Endothelial cell of umbilical vein (primary cell): ENCODE measurements at places on chromosomes 11 and 22. TPM values are rescaled to one million over a fixed set of nuclear protein-coding genes. Genes with fewer than 3 reads are reported as not detected.

GRCh38 chr11:10941871-10942270 lies 84.0 kb upstream of the ZBED5 start:
- H3K36me3 ChIP-seq, result no peaks in the 10 kb centered on the region
- no peak overlapping the region for H3K4me3 ChIP-seq
- no peaks in the 10 kb centered on the region for H3K4me1 ChIP-seq
- H3K27me3 ChIP-seq, result peaks cover 13% of the 10 kb centered on the region

GRCh38 chr11:132095230-132096131 lies 725.1 kb downstream of the NTM start:
- DNase-seq, result no peak
- no peaks in the 10 kb centered on the region for H3K4me1 ChIP-seq
- no peaks in the 10 kb centered on the region for H3K27me3 ChIP-seq
- H3K36me3 ChIP-seq, result no peaks in the 10 kb centered on the region
- H3K4me3 ChIP-seq, result no peak overlapping the region

DNA sequence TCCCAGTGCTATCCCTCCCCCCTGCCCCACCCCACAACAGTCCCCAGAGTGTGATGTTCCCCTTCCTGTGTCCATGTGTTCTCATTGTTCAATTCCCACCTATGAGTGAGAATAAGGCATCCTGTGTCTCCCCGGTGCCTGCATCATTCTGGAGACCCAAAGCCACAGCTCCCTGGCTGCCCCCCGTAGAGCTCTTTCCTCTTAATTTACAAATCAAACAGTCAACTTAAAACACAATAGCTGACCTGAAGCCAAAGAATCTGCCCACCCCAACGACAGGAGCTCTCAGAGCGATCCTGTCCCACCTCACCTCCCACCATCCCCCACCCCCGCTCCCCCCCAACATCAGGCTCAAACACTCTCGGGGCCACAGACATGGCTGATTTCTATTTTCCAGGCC lies 558.3 kb downstream of the BRD1 start:
- H3K27me3 ChIP-seq, result no peaks in the 10 kb centered on the region
- no peaks in the 10 kb centered on the region for H3K36me3 ChIP-seq
- H3K4me1 ChIP-seq, result no peaks in the 10 kb centered on the region
- no peak for DNase-seq
- no peak overlapping the region for H3K27ac ChIP-seq
- no peak overlapping the region for H3K4me3 ChIP-seq

GRCh38 chr11:26719289-26719973 lies 2.4 kb downstream of the SLC5A12 start:
- no peak for DNase-seq
- no peak overlapping the region for H3K4me3 ChIP-seq
- H3K27me3 ChIP-seq, result no peaks in the 10 kb centered on the region
- H3K36me3 ChIP-seq, result no peaks in the 10 kb centered on the region

DNA sequence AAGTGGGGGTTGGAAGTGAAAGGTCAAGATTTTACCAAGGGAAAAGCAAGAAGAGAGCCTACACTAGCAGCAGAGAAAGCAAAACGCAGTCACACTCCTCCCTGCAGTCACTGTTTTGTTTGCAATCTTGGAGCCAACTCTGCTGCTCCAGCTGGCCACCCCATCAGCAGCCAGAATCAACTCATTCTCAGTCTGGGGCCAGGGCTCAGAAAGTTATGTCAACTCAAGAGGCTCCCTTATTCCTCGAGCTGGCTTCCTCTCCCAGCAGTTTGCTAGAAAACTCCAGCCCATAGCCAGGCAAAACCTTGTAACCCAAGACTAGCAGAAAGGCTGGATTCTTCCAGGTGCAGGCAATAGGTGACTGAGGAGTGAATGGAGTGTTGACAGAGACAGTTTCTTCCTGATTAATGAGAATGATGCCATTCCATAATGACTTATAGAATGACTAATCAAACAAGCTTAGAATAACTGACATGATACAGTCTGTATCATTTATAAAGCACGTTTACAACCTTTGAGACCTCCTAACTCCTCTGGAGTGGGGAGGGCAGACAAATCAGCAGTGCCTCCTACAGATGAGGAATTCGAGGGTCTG lies 53.4 kb downstream of the P4HA3 start:
- no peaks in the 10 kb centered on the region for H3K36me3 ChIP-seq
- H3K4me1 ChIP-seq, result no peaks in the 10 kb centered on the region
- no peak overlapping the region for H3K4me3 ChIP-seq

DNA sequence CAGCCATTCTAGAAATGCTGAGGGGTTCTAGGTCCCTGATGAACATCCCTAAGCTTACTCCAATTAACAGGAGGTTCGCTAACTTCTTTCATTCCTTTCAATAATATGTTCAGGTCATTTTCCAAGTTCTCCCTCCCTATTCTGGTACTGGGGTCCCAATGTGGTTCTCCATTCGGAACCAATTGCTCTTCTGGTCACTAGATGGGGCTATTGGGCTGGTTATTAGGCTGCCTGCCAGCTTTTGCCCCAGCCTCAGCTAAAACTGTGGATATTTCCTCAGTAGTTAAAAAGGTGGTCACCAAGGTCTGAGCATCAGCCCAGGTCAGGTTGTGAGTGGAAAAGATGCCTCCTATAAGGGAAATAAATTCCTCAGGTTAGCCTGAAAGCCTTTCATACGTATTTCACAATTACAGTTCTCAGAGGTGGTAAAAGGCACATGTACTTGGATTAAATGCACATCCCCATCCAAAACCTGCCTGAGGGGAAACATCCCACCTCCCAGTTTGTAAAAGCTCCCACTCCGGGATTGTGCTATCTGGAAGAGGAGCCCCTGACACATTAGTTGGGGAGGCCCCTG lies 161.1 kb upstream of the CCDC179 start:
- no peaks in the 10 kb centered on the region for H3K27me3 ChIP-seq
- no peaks in the 10 kb centered on the region for H3K4me1 ChIP-seq
- no peak overlapping the region for H3K27ac ChIP-seq
- H3K36me3 ChIP-seq, result no peaks in the 10 kb centered on the region
- peak; percentile 33 for DNase-seq
- no peak overlapping the region for H3K4me3 ChIP-seq

- peaks cover 31% of the 10 kb centered on the region for H3K4me1 ChIP-seq
- H3K36me3 ChIP-seq, result peaks cover 35% of the 10 kb centered on the region
- H3K27me3 ChIP-seq, result no peaks in the 10 kb centered on the region
- H3K4me3 ChIP-seq, result no peak overlapping the region
- H3K27ac ChIP-seq, result no peak overlapping the region
Observed at GRCh38 chr22:24063361-24063760, 52.3 kb downstream of the CABIN1 start.

- peaks cover 49% of the 10 kb centered on the region for H3K4me1 ChIP-seq
- peak overlapping the region; percentile 45 for H3K4me3 ChIP-seq
- no peaks in the 10 kb centered on the region for H3K27me3 ChIP-seq
Observed at GRCh38 chr22:19943082-19944026, 1.7 kb upstream of the TXNRD2 start.

GRCh38 chr11:40186437-40187263 lies 1272.8 kb downstream of the LRRC4C start:
- no peak overlapping the region for H3K27ac ChIP-seq
- H3K4me3 ChIP-seq, result no peak overlapping the region
- H3K4me1 ChIP-seq, result no peaks in the 10 kb centered on the region
- H3K27me3 ChIP-seq, result no peaks in the 10 kb centered on the region

GRCh38 chr11:107157809-107158187 lies 139.5 kb upstream of the GUCY1A2 start:
- H3K27me3 ChIP-seq, result no peaks in the 10 kb centered on the region
- H3K36me3 ChIP-seq, result no peaks in the 10 kb centered on the region
- no peak overlapping the region for H3K4me3 ChIP-seq
- no peak overlapping the region for H3K27ac ChIP-seq

DNA sequence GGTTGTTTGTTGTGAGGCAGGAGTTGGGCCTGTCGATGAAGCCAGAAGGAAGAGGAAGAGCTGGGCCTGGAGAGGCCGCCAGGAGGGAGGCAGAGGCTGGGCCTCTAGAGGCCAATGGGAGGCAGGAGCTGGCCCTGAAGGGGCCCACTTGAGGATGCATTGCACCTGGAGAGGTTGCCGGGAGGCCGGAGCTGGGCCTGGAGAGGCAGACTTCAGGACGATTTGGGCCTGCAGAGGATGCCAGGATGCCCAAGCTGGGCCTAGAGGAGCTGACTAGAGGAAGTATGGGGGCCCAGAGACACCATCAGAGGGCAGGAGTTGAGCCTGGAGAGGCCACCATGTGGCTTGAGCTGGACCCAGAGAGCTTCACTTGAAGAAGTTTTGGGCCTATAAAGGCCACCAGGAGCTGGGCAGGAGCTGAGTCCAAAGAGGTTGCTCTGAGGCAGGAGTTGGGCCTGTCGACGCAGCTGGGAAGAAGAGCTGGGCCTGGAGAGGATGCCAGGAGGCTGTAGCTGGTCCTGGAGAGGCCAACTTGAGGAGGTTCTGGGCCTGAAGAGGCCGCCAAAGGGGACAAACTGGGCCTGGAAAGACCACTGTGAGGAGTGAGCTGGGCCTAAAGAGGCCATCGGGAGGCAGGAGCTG lies 39.0 kb downstream of the OR4C45 start:
- H3K4me3 ChIP-seq, result no peak overlapping the region
- H3K36me3 ChIP-seq, result no peaks in the 10 kb centered on the region
- no peaks in the 10 kb centered on the region for H3K27me3 ChIP-seq
- DNase-seq, result no peak
- H3K4me1 ChIP-seq, result no peaks in the 10 kb centered on the region
- no peak overlapping the region for H3K27ac ChIP-seq

DGCR6 gene
- 0.44 and 0.95 TPM in 2 replicates for total RNA-seq

SSTR3 gene
- total RNA-seq, result not detected in 2 replicates
